ENCODE measurements at places on chromosomes 2 and 18.

- DNase-seq, result no peak
Observed at GRCh38 chr2:45543257-45543656, 67.8 kb downstream of the SRBD1 start.

- DNase-seq, result peak; percentile 96
Observed at GRCh38 chr2:12502759-12503158, 214.0 kb upstream of the TRIB2 start.

GRCh38 chr2:231642631-231643494 lies 50.2 kb downstream of the TEX44 start:
- DNase-seq, result peak; percentile 100

- no peak for DNase-seq
Observed at GRCh38 chr18:34048423-34048822, 176.3 kb downstream of the NOL4 start.

- DNase-seq, result no peak
Observed at GRCh38 chr2:216486271-216486670, 12.4 kb upstream of the RPL37A start.

- no peak for DNase-seq
Observed at GRCh38 chr18:32907648-32908423, 135.0 kb upstream of the KLHL14 start.

- DNase-seq, result no peak
Observed at GRCh38 chr2:108909275-108909823, 79.7 kb downstream of the EDAR start.

GRCh38 chr2:168501466-168502065 lies 45.5 kb downstream of the CERS6 start:
- no peak for DNase-seq

DNA sequence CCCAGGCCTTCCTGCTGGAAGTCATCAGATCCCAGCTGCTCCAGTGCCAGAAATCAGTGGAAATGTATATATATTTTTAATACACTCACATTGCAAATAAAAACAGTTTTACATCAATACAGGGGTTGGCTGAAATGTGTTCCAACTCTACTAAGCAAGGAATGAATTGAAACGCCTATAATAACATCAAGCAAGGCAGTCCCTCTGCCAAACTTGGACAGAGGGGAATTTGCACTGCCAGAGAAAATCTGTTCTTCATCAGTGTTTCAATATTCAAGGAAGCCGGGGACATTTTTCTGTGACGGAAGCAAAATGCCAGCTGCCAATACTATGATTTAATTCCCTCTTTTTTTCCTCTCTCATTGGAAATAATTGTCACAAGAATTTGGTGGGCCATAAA lies 335.3 kb downstream of the TNS1 start:
- no peak for DNase-seq
